ENCODE measurements at places on chromosomes 13 and 19.

GRCh38 chr13:91368101-91368500 is 20.6 kb downstream of the MIR17HG start:
- no peak for DNase-seq

DNA sequence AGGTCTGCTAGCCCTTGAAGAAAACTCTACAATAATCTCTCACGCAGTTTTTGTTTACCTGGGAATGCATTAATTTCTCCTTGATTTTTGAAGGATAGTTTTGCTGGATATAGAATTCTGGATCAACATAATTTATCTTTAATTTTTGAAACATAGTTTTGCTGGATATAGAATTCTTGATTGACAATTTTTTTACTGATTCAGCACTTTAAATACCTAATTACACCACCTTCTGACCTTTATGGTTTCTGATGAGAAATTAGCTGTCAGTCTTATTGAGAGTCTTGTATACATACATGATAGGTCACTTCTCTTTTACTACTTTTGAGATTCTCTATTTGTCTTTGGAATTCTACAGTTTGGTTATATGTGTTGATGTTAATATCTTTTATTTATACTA is 741.6 kb downstream of the FGF9 start:
- no peak for DNase-seq

GRCh38 chr19:3054972-3055740 is 7.1 kb downstream of the TLE5 start:
- no peak for DNase-seq

DNA sequence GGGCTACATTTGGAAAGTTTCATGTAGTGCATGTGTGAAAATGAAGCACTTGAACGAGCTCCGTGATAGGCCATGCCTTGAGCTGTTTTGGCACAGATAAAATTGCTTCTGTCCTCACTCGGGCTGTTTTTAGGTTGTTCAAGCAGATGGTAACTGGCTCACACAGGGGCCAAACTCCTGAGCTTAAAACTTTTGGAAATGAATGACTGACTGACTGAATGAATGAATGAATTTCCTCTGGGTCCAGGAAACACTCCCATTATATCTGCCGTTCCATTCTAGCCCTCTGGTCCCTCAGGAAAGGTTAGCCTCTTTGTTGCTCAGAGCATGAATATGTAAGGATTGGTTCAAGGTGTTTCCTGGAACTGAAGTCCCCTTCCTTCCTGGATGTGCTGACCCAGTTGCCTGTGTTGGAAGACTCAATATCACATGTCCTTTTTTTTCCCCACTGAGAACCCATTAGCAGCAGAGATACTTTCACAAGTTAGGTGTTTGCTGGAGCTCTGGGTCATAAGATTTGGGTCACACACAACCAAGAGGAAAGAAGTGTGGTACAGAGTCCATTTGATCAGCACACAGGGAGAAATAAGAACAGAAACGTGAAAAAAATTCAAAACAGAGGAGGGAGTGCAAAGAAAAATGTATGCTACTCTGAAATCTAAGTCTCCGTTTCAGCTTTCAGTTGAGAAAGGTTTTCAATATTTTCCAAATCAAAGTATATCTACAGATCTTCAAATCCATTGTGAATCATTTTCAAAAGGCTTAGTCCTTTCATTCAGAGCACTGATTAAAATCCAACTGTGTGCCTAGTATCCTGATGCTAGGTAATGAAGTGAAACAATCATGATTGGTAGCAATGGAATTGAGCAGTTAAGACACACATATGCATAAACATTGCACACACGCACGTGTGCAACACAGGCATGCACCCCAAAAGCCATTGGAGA is 18.9 kb downstream of the MBNL2 start:
- no peak for DNase-seq

GRCh38 chr13:96284971-96285370 is 195.1 kb downstream of the HS6ST3 start:
- DNase-seq = no peak

GRCh38 chr13:77698201-77699058 is 943 bp downstream of the SLAIN1 start:
- peak; percentile 23 for DNase-seq

Measured in CD8-positive, alpha-beta T cell (primary cell).